ENCODE measurements at places on chromosomes 1 and 21.

GRCh38 chr1:94350350-94350924 is 67.8 kb upstream of the ABCD3 start:
- DNase-seq: no peak

GRCh38 chr1:220335668-220336067 is 63.4 kb upstream of the RAB3GAP2 start:
- no peak for DNase-seq

DNA sequence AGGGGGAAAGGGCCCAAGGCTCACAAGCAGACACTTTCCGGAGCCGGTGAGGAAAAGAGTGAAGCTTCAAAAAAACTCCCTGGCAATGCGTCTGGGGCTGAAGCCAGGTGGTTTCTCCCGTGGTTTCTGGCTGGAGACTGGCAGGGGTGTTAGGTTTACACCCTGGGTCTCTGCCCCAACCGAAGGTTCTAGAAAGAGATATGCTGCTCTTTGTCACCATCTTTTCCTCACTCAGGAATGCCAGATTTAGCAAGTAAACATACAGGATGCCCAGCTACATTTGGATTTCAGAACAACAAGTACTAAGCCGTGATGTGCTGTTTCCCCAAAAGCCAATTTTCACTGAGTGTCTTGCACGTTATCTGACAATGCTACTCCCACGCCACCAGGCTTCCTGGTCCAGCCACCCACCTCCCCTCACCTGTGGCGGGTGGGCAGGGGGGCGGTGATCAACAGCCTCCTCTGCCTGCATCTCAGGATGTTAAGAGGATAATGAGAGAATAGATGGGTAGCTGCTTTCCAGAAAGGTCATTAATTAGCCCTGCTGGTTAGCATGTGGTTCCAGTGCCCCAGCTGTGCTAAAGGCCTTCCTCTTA is 69.6 kb upstream of the OLIG2 start:
- no peak for DNase-seq

DNA sequence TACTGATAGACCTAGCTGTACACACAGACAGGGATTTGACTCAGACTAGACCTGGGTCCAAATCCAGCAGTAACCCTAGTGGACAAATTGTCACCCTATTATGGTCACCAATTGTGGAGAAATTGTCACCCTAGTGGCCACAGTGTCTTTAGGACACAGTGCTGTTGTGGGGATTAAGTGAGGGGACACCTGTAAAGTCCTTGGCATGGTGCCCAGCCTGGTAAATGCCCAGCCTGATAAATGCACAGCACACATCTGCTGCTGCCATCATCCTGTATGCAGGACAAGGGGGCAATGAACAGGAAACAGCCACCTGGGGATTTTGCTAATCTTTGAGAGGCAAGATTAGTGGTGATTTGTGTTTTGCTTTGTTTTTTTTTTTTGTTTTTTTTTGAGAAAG is 2.3 kb downstream of the TMEM61 start:
- no peak for DNase-seq

- DNase-seq: no peak
These were observed 6.4 kb downstream of the LAMC1 start for GRCh38 chr1:183029591-183030000.

DNA sequence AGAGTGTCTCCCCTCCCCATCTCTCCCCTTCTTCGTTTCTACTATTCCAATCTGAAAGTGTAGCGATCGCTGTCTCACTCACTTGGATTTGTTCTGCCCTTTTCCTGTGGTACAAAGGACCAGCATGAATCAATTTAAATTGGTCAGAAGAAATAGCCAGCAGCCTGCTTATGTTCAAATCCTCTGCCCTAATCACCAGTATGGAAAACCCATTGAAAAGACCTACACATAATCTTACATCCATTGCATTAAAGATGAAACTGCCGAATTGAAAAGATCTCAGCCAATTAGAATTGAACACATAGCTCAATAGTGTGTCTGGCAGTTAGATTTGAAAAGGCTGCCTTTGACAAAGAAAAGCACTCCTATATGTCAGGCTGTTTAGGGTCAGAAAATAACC is 122.6 kb downstream of the TNNI3K start:
- DNase-seq: no peak

DNA sequence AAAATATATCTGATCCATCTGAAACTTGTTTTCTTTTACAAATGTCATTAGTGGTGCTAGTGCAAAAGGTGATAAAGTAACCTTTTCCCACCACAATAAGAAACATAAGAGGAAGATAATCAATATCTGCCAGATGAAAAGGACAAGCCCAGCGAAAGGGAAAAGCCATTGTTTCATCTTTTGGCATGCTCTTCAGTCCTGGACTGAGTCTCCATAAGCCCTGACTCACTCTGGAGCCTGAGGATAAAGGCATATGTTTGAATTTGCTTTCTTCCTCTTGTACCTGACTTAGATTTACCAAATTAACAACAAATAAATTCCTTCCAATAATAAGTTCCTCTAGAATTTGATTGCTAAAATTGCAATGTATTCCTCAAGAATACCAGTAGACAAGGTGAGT is 13.6 kb downstream of the DNAJC11 start:
- DNase-seq: no peak
